ENCODE measurements at places on chromosomes 5 and 9.

DNA sequence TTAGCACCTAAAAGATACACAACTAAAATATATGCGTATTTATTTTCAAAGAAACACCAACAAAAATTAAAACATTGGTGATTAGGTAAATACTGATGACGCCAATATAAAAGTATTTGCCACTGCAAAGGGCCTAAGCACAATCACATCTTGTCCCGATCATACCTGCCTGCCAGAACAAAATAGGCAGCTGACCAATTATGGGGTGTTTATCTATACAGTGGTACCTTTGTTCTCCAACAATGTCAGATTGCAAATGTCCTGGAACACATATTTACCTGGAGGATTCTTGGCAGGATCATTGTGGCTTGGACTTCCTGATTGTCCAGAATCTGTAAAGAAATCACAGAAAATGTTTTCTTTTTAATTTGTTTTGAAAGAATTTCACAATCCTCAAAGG lies 134.5 kb downstream of the NFIB start:
- DNase-seq = no peak

DNA sequence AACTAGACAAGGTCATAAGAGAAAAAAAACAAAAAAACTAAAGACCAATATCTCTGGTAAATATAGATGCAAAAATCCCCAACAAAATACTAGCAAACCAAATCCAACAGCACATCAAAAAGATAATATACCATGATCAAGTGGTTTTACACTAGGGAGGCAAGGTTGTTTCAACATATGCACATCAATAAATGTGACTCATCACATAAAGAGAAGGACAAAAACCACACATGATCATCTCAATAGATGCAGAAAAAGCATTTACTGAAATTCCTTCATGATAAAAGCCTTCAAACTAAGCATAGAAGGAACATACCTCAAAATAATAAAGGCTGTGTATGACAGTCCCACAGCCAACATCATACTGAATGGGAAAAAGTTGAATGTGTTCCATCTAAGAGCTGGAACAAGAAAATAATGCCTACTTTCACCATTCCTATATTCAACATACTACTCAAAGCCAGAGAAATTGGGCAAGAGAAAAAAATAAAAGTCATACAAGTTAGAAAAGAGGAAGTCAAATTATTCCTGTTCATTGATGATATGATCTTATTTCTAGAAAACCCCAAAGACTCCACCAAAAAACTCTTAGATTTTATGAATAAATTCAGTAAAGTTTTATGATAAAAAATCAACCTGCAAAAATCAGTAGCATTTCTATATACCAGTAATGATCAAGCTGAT lies 72.2 kb upstream of the FAM169A start:
- no peak for DNase-seq

GRCh38 chr5:124279146-124279876 lies 467.1 kb downstream of the ZNF608 start:
- no peak for DNase-seq

- DNase-seq = no peak
Observed at GRCh38 chr5:93017849-93018248, 563.2 kb downstream of the NR2F1-AS1 start.

DNA sequence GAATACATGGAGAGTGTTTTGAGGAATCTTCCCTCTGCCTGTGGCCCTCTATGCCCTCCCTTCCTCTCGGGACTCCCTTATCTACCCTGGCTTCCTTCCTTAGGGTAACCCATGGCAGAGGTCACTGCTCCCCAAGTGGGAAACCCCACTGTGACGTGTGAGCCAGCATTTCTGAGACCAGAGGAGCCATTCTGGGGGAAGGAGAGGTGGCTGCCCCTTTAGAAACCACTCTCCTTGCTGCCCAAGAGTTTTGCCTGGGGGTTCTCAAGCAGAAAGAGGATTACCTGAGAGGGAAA lies 23.1 kb downstream of the CCNJL start:
- no peak for DNase-seq

- no peak for DNase-seq
Observed at GRCh38 chr9:124852121-124852828, 985 bp upstream of the WDR38 start.

GRCh38 chr5:81717226-81717625 lies 33.7 kb downstream of the SSBP2 start:
- no peak for DNase-seq

- DNase-seq = no peak
Observed at GRCh38 chr5:54175-54730, 37.7 kb upstream of the PLEKHG4B start.

Data from activated CD8-positive, alpha-beta memory T cell treated with anti-CD3 and anti-CD28 coated beads for 4 hours (primary cell).